Keratinocyte (primary cell): ENCODE measurements at places on chromosomes 6 and 20.

GRCh38 chr6:149642829-149643580, 5.5 kb downstream of the KATNA1 start:
- DNase-seq = no peak

- peak; percentile 1 for DNase-seq
These were observed 28.3 kb downstream of the MRS2 start for GRCh38 chr6:24431045-24431451.

DNA sequence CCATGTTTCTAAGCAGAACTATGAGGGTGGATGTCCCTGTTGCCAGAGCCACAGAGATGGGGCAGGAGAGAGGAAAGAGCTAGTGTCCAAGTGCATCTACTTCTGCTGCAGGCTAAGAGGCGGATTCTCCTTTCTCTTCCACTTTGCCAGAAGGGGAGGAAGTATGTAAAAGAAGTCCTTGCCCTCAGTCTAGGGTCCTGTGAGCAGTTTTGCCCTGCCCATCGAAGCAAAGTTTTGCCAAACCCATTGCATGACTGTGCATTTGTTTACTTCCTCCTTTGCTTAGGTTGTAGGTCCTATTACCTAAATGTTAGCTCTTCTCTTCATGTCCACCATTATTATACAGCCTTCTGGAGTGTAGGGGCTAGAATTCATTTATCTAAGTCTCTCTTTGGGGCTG, 106.2 kb upstream of the ARMC2 start:
- no peak for DNase-seq

- DNase-seq = no peak
These were observed 6.2 kb downstream of the DYNLT1 start for GRCh38 chr6:158638324-158638854.

DNA sequence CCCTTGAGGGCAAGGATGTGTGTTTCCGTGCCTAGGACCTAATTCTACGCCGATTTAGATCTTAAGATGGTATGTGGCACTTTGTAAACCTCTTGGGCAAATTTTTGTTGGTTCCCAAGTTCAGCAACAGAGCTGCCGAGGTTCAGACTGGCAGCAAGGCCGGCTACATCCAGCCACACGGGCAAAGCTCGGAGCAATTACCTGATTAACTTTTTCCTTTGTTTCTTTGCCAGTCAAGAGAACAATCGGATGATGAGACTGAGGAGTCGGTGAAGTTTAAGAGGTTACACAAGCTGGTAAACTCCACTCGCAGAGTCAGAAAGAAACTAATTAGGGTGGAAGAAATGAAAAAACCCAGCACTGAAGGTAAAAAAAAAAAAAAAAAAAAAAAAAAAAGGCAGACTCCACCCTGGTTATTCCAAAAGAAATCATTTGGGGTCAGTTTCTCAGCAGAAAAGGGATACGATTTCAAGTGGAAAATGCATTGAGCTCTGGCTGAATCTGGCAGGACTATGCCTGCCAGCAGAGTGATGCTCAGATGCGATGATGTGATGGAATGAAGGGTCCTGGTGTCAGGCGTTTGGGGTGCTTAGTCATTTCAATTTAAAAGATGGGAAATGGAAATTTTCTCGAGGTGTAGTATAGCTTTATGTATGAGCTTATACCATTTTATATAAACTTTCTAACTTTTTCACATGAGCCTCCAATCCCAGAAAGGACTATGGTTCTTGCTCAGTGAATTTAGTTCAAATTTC, 171.6 kb downstream of the SASH1 start:
- no peak for DNase-seq
